Right renal pelvis (tissue), 4 donors: ENCODE measurements at places on chromosomes 12 and 14. TPM values are rescaled to one million over a fixed set of nuclear protein-coding genes. Genes with fewer than 3 reads are reported as not detected.

DNA sequence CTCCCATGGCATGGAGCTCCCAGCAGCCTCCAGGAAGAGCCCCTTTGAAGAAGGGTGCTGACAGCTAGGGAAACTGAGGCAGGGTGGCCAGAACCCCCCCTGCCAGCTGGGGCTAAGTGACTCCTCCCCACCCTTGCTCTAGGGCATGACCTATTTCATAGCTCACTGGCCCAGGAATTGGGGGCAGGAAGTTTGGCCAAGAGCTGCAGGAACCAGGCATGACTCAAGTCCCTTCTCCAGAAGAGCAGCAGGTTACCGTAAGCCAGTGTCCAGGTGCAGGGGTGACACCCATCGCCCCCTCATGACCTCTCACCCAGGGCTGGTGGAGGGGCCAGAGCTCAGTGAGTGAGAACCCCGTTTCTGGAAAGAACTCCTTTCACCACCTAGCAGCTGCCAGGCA is 1.9 kb downstream of the RASAL1 start:
- no peak for DNase-seq

DNA sequence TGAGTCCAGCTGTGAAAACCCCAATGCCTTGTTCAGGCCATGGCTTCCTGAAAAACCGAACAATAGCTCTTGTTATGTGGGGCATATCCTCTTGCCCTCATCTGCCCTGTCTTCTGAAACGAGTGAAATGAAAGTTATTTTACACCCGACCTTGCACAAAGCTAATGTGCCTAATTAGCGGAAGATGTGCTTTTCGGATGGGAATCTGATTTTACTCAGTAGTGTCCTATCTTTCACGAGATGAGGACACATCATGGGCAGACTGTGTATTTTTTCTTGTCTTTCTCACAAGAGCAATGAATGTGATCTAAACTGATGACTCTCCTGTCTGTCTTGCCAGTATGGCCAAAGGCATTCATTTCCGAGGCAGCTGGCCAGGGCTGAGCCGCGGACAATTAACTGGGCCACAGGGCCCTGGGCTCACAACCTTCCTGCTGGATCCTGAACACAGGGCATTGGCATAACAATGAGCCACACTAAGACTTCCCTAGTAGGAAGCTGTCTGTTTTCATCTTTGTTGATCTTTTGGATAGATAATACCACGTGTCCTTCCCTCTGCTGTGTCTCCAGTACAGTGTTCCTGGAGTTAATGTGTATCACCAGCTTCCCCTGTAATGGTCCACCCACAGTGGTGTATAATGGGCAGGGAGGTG is 86.0 kb upstream of the HIF1A start:
- no peak for DNase-seq

DNA sequence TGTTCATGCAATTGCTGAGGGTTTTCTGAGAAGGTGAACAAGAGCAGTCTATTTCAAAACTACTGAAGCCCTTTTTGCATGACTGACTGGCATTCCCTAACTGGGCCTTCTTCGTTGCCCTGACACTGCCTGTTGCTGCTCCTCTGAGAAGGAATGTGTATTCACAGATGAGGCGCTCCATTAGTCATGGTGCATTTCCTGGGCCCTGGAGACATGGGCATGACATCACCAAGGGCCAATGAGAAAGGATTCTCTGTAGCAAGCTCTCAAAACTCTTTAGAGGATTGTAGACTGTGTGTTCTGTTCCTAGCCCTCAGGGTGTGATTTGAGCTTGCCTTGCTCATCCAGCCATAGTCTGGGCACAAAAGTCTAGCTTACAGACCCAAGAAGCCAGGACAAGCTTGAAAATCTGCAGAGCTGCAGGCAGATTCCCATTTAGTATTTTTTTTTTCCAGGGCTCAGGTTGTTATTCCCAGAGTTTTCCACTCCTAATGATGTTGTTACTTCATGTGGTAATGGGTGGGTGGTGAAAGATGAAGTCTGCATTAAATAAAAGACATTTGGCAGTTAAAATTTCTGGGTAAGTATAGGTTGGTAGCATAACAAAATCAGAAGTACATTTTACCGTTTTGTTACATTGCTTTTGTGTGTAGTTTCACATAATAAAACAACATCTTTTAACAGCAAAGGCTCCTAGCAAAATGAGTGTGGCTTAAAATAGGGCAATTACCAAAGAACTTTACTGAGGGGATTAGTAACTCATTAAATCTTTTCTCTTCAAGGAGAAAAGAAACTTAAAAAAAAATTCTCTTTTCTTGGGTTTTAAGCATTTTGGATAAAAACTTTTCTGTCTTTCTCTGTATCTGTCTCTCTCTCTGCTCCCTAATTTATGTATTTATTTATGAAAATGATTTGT is 318.4 kb downstream of the RAD51B start:
- peak; percentile 80 for DNase-seq

DNA sequence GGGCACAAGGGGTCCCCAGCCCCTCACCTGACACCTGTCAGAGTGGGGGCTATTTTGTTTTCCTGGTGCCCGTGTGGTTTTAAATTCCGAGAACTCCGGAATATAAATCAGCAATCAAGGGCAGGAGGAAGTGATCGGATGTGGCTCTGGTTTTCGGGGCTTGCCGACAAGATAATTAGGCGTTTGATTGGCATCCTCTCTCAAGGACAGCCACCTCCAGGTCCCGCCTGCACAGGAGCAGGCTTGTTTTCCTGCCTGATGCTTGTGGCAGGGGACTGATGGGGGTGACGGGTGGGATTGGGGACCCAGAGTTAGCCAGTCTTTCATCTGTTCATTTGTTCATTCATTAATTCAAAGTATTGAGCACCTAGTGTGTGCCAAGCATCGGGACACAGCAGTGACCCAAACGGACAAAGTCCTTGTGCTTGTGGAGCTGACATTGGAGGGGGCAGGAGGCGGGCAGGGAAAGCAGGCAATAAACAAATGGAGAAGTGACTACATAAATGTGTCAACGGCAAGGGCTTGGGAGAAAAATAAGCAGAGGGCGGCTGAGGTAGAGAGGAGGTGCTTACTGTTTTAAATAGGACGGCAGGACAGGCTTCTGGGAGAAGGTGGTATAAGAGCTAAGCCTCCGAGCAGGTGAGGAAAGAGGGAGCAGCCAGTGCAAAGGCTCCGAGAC is 166.5 kb downstream of the PHETA1 start:
- DNase-seq, result no peak

GRCh38 chr12:16949871-16950667 is 344.1 kb upstream of the LMO3 start:
- no peak for DNase-seq

DNA sequence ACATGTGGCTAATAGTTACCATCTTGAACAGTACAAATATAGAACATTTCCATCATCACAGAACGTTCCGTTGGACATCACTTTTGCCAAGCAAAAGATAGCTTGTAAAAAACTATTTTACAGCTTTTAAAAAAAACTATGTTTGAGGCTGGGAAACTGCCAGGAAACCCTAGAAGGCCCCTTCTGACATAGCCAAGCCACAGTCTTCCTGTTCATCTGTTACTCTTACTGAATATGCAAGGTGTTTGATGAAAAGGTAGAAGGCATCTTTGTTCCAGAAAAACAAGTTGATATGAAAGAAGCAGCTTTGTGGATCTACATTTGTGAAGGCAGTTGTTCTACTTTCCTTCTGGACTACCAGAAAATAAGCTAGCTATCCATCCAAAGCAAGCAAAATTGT is 23.6 kb upstream of the WNK1 start:
- no peak for DNase-seq

DNA sequence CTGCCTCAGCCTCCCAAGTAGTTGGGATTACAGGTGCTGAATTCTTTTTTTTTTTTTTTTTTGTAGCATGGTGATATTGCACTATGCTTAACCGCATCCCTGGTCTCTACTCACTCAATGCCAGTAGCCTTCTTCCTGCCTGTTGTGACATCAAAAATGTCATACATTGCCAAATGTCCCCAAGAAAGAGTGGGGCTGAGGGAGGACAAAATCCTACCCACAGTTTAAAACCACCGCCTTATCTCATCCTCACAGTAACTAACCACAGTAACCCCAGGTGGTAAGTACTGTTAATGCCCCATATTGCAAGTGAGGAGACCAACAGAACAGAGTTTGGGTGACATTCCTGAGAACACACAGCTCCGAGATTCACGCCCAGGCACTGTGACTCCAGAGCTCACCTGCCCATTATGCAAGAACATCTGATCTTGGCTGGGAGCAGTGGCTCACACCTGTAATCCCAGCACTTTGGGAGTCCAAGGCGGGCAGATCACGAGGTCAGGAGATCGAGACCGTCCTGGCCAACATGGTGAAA is 19.6 kb downstream of the MORN3 start:
- DNase-seq, result no peak

DNA sequence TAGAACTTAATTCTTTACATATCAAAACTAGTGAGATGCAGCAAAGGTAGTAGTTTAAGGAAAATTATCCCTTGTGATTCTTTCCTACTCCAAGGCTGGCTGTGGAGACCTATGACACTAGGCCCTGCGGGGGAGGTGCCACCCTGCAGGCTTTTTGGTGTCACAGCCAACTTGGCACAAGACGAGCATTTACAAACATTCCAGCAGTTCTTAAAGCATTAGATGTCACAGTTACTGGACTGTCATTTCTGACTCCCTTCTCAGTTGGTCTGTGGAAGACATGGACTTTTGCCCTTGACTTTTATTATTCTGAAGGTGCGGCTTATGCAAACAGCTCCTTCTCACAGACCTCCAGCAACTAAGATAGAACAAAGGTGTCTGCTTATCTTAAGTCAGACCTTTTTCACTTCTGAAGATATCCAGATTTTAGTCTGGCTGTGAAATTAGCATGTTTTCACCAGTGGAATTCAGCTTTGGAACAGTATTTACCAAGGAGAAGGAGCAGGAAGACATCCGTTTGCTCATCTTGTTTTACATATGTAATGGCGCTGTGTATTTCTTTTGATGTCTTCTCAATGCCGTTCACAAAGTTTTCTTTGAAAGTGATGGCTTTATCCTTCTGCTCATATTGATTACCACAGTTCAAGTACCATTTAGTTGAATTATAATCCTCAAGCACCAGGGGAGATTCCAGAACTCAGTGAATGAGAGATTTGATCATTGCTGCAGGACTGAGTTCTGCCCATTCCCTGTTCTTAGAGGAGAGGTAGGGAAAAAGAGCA is 17.9 kb downstream of the SRGAP1 start:
- DNase-seq, result no peak

- no peak for DNase-seq
Observed at GRCh38 chr14:95480887-95481226, 35.6 kb downstream of the SYNE3 start.

- no peak for DNase-seq
Observed at GRCh38 chr12:109329686-109330085, 18.0 kb upstream of the MYO1H start.

DNA sequence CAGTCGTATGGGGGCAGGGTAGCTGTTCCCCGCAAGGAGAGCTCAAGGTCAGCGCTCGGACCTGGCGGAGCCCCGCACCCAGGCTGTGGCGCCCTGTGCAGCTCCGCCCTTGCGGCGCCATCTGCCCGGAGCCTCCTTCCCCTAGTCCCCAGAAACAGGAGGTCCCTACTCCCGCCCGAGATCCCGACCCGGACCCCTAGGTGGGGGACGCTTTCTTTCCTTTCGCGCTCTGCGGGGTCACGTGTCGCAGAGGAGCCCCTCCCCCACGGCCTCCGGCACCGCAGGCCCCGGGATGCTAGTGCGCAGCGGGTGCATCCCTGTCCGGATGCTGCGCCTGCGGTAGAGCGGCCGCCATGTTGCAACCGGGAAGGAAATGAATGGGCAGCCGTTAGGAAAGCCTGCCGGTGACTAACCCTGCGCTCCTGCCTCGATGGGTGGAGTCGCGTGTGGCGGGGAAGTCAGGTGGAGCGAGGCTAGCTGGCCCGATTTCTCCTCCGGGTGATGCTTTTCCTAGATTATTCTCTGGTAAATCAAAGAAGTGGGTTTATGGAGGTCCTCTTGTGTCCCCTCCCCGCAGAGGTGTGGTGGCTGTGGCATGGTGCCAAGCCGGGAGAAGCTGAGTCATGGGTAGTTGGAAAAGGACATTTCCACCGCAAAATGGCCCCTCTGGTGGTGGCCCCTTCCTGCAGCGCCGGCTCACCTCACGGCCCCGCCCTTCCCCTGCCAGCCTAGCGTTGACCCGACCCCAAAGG is 804 bp downstream of the GAPDH start:
- no peak for DNase-seq

- DNase-seq, result no peak
Observed at GRCh38 chr14:79328863-79329262, 882.4 kb downstream of the DIO2 start.

- no peak for DNase-seq
Observed at GRCh38 chr14:80291101-80291500, 79.8 kb upstream of the DIO2 start.

GRCh38 chr14:98785578-98785977 is 486.4 kb downstream of the BCL11B start:
- DNase-seq, result no peak

DNA sequence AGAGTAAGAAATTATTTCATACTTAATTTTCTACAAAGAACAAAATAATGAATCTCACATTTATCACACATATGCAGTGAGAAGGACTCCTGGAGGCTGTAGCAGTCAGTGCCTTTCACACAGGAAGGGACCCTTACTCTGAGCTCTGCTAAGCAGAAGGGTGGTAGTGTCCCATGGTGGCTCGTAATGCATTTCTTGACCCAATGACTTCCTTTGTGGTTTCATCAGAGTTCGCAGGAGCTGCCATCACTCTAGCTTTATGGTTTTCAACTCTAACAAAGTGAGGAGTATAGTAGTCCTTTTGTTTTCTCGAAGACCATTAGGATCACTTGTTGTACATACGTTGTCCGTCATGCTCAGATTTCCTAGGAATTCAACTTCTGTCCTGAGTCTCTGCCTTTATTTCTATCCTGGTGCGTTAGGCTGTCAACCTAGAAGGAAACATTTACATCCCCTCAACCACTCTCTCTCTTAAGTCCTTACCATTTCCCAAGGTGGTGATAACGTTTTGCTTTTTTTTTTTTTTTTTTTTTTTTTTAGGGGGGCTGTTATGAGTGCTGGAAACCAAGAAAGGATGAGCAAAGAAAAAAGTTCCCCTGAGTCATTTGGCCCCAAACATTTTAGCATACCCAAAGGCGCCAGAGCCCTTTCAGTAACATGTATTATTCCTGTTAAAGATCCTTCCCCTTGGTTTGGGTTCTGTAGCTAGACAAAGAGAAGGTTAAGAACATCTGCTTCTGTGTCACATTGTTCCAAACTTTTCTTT is 37.2 kb downstream of the GABARAPL1 start:
- DNase-seq, result no peak

GRCh38 chr12:79512068-79512467 is 178.7 kb downstream of the PAWR start:
- DNase-seq, result no peak

- no peak for DNase-seq
Observed at GRCh38 chr12:123483602-123484248, 25.8 kb downstream of the SNRNP35 start.

INSM2 gene
- 0.09 TPM for polyA plus RNA-seq

OR10G3 gene
- not detected for polyA plus RNA-seq

PCED1B gene
- 4.1 TPM for polyA plus RNA-seq

MYO1A gene
- polyA plus RNA-seq, result 0.39 TPM

FOXN4 gene
- 1.3 TPM for polyA plus RNA-seq

HNF1A gene
- polyA plus RNA-seq, result 16.2 TPM

SSTR1 gene
- polyA plus RNA-seq, result 2.3 TPM

MYH6 gene
- polyA plus RNA-seq, result 0.22 TPM

GPATCH2L gene
- 33.3 TPM for polyA plus RNA-seq

PPM1H gene
- 31.9 TPM for polyA plus RNA-seq

AP1G2 gene
- 83.7 TPM for polyA plus RNA-seq
